ENCODE measurements at places on chromosomes 12 and 14.

DNA sequence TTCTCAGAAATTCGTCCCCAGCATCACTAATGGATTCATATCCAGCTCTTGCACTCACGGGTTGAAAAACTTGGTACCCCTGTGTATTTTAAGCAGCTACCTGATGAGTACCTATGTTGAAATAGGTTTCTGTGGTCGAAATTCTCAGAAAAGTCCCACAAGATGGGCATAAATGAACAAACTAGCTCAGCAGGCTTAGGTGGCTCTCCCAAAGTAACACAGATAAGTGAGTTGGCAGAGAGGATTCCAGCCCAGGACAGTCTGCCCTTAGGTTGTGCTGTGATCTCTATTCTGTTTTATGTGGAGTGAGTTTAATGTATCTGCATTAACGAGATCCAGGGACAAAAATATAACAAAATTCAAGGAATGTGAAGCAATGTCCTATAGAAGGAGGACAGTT lies 92.3 kb downstream of the RGS6 start:
- DNase-seq = no peak

GRCh38 chr14:88227693-88228092 lies 95.4 kb downstream of the KCNK10 start:
- no peak for DNase-seq

DNA sequence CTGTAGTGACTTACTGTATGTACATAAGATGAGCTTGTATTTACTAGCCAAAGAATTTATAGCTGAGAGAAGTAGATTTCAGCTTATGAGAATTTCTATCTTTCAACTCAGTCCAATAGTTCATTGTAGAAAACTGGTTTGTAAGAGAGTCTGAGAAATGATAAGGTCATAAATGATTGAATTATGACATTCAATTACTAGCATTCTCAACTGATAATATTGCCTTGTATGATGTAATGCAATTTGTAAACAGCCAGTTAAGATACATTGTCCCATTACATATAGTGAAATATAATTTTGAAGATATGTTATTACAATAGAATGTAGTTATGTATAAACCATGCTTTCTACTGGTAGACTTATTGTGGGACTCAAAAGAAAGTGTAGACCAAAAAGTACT lies 42.5 kb upstream of the STRAP start:
- DNase-seq = no peak

- no peak for DNase-seq
Observed at GRCh38 chr12:6062395-6062756, 62.1 kb downstream of the VWF start.

DNA sequence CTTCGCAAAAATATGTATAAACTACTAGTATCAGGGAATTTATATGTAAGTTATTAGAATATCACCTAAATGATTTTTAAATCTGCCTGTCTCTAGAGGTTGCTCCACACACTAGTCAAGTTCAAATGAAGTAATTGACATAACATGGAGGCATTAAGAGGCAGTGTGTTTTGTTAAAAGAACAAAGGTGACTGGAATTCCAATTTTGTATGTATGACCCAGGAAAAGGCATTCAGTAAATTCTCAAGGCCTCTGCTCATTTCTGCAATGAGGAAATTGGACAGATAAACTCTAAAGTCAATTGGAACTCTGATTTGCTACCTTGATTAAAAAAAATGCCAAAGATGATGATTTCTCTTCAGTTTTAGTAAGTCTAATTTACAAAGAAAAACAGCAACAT lies 117.1 kb downstream of the NAV3 start:
- DNase-seq = no peak
